Activated effector memory CD4-positive, alpha-beta T cell treated with anti-CD3 and anti-CD28 coated beads, Interleukin-2, amount 50 U/mL, for 16 hours (primary cell): ENCODE measurements at places on chromosomes 2 and 18.

DNA sequence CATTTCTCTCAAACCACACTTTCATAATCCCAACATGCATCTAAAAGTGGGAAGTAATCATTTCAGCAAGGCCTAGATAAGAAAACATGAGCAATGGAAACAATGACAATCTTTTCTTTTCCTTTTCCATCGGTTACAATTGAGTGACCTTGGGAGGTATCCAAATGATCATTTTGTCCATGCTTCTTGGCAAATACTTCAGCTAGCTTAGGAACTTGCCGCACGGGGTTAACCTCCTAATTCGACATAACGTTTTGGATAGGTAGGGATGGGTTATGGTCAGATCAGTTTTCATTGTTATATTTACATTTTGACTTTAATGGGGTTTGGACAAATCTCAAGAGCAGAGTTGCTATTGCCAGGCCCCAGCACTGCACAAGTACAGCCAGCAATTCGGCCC is 4.6 kb upstream of the PTPRM start:
- no peak for DNase-seq

- DNase-seq = no peak
These were observed 45.6 kb upstream of the INHBB start for GRCh38 chr2:120300385-120300784.

DNA sequence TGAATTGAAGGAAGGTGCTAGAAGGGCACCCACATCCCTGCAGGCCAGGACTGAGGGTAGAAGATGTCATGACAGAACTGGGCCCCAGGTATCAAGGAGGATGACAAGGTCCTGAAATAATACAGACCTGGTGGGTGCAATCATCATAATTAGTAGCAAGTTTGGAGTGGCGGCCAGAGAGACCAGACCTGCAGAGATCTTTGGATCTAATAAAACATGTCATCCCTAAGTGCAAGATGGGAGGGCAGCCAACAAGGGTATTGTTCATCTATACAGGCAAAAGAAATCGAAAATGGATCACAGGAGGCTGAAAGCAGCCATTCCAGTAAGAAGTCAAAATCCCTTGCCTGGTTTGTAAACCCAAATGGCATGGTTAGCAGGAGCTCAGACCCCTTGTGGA is 111.3 kb upstream of the BOD1L2 start:
- no peak for DNase-seq

GRCh38 chr2:232282508-232283055 is 96.0 kb upstream of the ALPP start:
- no peak for DNase-seq

DNA sequence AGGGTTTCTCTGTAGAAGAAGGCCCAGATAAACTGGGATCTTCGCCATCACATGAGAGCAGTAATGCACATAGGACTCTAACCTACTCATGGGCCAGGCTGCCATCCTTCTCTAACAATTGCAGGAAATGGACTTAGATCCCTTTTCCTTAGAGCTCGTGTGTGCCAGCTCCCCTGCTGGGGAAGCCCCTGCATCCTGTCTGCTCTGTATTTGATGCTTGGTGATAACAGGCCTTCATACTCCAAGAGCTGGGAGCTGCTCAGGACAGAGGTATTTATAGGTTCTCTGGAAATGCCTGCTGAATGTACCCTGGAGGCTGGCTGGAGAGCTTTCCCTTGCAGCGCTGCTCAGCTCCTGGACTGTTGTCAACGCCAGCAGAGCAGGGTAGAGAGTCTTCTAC is 249.6 kb downstream of the MTX2 start:
- no peak for DNase-seq

- DNase-seq = no peak
These were observed 4.5 kb downstream of the SLC14A1 start for GRCh38 chr18:45728336-45729010.

DNA sequence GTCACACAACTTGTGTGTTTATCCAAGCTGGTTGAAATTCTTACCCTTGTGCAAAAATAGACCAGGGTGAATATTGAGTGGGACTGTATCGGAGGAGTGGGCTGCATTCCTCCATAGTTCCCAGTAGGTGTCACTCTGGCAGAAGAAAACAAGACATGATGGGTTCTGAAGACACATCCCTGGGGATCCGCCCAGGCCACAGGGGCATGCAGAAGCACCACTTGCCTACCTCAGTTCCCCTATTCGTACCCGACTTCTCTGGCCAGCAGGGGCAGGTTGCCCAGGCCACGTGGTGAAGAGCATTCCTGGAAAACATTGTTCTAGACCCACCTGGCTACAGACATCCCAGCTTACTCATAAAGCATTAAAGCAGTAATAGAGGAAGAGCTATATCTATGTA is 168.2 kb downstream of the FAM210A start:
- DNase-seq = no peak

DNA sequence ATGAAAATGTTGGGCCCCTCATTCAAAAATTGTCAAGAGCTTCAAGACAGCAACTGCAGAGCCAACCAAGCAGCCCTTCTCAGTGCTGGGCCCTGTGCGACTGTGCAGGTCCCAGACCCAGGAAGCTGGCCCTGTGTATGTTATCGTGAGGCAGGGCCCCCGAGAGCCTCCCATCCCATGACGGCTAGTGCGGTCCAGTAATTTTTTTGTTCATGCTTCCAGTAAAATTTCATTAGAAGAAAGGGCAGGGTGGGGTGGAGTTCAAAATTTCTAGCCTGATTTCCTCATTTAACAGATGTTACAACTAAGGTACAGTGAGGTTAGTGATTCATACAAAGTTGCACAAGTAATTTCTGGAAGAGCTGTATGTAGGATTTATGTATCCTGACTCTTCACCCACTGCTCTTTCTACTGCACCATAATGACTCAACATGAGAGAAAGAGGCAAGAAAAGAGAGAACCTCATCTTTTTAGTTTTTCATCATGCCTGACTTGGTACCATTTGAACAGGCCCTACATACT is 105.5 kb downstream of the ZEB2 start:
- DNase-seq = no peak

GRCh38 chr2:85578243-85579180 is 1.1 kb downstream of the VAMP8 start:
- DNase-seq = no peak

- no peak for DNase-seq
These were observed 227.7 kb upstream of the PXDN start for GRCh38 chr2:1972011-1972410.

DNA sequence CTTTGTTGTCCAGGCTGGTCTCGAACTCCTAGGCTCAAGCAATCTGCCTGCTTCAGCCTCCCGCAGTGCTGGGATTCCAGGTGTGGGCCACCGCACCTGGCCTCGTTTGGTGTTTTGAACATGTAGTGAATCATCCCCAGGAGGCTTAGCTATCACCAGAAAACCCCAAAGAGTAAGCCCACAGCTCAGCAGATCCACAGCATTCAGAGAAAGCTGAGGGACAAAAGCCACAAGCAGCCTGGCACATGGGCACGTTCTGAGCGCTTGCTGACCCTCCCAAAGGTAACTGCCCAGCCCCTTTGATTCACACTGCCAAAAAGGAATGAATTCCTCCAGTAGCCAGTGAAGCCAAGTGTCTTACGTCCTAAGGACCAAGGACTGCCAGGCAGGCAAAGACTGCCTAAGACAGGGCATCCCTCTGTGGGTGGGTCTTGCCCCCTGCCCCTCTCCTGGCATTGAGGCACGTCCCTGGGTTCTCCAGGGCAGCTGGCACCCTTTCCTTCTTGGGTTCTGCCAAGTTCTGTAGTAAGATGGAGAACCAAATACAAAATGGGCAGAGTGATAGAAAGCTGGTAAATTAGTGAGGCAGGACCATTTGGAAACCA is 31.7 kb downstream of the MBP start:
- peak; percentile 77 for DNase-seq

GRCh38 chr2:183248866-183249567 is 124.8 kb downstream of the NUP35 start:
- no peak for DNase-seq

DNA sequence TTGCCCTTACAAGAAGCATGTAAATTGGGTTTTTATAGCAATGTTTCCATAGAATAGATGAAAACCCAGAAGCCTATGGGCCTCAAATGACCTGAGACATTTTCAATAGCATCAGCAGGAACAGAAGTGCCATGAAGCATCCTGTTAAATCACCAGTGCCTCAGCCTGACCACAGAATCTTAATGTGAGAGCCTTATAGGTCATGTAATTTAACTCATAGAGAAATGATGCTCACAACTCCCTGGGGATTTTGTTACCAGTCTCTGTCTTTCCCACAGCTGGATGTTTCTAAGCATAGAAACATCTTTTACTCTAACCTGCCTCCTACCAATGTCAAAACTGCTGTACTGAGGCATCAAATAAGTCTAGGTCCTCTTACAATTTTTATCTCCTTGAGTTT is 295.8 kb upstream of the ACVR2A start:
- DNase-seq = no peak

- no peak for DNase-seq
These were observed 20.8 kb upstream of the TNP1 start for GRCh38 chr2:216880509-216881184.

GRCh38 chr18:75173738-75174137 is 35.2 kb downstream of the PTGR3 start:
- DNase-seq = peak; percentile 21

DNA sequence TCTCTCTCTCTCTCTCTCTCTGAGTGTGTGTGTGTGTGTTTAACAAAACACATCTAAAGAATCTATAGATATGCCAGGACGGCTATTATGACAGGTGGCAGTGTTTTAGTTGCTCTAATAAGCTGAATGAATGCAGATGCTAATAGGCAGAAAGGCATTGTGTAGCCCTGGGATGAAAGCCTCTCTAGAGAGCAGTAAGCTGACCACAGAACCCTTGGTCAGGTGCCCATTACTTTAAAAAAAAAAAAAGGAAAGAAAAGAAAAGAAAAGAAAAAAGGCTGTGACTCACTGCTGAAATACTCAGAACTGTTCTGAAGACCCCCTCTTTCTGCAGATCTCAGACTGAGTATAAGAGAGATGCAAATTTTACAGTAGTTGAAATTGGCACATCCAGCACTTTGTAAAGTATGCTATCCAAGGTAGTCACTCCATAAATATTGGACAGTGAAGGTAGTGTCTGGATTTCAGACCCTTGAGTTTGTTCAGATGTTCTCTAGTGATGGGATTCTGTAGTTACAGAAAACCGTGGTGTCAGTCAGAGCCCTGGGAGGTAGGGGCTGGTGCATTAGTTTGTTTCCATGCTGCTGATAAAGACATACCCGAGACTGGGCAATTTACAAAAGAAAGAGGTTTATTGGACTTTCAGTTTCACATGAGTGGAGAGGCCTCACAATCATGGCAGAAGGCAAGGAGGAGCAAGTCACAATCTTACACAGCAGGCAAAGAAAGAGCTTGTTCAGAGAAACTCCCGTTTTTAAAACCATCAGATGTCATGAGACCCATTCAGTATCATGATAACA is 30.9 kb downstream of the OSBPL6 start:
- no peak for DNase-seq

DNA sequence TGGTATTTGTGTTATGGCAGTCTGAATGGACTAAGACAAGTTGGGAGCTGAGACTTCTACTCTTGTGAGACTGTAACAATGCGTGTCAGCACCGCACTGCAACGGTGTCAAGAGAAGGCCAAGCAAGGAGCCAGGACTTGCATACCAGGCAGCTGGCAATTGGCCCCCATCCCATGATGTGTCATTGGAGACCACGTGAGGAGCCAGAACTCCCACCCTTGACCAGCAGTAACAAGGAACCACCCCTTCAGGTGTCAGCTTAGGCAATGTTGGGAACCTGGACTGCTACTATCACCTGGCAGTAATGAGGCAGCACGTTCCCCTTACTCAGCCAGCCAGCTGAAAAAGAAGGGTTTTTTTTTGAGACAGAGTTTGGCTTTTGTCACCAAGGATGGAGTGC is 32.7 kb upstream of the AGFG1 start:
- no peak for DNase-seq

DNA sequence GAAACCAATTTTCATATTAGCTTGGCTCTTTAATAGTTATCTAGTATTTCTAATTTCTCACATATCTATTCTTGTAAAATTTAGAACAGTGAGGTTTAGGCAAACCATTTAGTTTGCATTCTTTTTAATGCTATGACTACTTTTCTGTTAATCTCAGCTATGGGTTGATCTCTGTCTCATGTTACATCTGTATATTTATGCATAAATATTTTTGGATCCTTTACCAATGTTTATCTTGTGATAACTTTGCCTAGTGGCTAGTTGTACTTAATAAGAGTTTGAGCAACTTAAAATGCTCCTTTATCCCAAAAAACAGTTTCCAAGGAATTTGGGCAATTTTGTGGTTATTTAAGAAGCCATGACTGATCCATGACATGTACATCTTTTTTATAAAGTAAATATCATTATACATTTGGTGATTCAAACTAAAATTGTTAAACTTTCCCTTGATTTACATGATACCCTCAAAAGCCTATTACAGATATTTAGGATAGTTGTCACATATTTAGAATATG is 86.3 kb downstream of the R3HDM1 start:
- DNase-seq = no peak

DNA sequence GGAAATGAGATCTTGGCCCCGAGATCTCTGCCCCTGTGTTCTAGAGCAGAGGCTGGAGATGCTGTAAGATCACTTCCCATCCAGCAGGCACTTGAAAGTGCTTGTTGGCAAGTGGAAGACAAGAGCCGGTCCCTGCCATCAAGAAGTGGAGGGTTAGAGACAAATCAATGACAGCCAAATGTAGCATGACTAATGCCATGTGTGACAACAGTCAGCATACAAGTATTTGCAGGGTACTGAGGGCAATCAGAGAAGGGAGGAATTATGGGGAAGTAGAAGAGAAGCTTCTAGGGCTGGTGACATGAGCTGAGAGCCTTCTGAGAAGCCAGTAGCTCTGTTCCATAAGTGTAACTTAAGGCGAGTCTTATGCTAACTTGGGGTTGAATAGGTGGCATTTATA is 58.6 kb downstream of the TMEM17 start:
- DNase-seq = no peak

- DNase-seq = no peak
These were observed 92.7 kb upstream of the KLF7 start for GRCh38 chr2:207258263-207258991.

DNA sequence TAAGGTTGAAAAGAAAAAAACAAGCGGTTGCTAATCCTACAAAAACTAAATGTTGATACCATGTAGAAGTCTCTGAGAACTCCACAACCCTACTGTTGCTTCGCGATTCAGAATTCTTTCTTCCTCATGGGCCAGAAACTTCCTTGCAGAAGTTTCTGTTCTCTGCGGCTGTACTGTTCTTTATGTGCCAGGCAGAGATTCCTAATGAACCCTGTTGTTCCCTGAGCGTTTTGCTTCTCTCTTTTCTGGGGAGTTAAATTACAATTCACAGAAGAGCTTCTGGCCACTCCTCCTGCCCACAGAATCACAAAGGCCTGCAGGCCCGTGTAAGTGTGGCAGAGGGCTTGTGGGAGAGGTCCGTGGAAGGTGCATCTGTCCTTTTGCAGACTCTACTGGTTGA is 1.8 kb upstream of the THNSL2 start:
- no peak for DNase-seq
